ENCODE measurements at places on chromosomes 6 and 20.

DNA sequence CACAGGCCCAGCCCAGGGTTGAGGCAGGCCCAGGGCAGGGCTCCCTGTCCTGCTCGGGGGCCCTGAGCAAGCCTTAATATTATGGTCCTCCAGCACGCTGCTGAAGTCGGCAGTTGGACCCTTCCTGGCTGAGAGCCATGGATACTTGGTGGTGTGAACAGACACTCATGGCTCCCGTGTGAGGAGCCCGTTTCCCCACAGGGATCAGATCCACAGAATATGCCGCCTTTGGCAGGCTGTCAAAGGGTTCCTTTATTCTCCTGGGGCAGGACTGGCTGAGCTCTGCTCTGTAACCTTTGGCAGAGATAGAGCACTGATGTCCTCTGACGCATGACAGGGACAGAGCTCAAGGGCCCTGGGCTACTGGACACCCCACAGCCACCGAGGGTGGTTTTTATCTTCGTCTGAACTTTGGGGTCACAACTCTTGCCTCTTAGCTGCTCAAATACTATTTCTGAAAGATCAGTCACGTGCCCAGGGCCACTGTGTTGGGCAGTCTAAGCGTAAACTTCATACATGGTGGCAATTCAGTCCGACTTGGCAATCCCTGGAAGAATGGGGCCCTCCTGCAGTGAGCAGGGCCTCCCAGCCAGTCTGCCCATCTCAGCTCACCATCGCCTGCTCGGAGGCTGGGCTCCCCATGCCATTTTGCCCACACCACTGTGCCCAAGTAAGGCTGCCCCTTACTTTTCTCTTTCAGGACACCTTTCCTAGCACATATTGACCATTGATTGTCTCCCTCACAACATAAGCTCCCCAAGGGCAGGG is 49.1 kb downstream of the TTI1 start:
- no peak for DNase-seq

GRCh38 chr20:60139663-60140446 is 181.6 kb downstream of the CDH26 start:
- DNase-seq, result no peak

DNA sequence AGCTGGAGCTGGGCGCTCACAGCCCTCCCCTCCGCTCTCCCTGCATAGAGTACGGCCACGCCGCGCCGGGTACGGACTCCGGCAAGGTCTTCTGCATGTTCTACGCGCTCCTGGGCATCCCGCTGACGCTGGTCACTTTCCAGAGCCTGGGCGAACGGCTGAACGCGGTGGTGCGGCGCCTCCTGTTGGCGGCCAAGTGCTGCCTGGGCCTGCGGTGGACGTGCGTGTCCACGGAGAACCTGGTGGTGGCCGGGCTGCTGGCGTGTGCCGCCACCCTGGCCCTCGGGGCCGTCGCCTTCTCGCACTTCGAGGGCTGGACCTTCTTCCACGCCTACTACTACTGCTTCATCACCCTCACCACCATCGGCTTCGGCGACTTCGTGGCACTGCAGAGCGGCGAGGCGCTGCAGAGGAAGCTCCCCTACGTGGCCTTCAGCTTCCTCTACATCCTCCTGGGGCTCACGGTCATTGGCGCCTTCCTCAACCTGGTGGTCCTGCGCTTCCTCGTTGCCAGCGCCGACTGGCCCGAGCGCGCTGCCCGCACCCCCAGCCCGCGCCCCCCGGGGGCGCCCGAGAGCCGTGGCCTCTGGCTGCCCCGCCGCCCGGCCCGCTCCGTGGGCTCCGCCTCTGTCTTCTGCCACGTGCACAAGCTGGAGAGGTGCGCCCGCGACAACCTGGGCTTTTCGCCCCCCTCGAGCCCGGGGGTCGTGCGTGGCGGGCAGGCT is 4.6 kb downstream of the KCNK15 start:
- DNase-seq, result no peak

GRCh38 chr20:60765821-60766403 is 486.1 kb upstream of the CDH4 start:
- no peak for DNase-seq

DNA sequence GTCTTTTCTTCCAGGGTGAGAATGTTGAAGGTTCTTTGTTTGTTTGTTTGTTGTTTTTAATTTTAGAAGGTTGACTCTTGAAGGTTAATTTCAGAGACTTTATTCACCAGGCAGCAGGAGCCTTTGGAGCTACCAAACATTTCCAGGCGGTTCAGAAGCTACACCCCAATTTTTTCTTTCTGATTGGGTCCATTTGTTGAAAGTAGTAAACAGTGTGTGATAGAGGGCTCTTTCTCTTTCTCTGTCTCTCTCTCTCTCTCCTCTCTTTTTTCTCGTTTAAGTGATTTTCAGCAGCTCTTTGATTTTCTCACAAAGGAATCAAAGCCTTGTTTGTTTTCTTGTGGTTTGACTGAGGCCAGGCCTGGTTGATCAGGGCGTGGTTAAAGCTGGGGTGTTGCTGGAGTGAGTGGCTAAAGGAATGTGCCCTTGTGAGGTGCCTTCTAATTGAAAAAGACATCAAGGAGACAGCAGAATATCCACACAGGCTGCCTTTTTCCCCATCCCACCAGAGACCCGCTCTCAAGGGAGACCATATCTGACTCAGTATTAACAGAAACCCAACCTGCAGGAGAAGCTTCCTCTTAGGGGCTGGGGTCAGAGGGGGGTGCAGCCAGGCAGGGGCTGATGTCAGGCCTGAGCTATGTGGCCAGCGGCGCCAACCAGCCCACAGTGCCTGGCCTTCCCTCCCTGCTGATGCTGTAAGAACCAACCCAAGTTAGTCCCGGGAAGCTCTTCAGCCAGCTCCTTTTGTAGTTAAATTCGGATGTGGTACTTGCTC is 40.4 kb upstream of the NAA20 start:
- DNase-seq, result peak; percentile 87

DNA sequence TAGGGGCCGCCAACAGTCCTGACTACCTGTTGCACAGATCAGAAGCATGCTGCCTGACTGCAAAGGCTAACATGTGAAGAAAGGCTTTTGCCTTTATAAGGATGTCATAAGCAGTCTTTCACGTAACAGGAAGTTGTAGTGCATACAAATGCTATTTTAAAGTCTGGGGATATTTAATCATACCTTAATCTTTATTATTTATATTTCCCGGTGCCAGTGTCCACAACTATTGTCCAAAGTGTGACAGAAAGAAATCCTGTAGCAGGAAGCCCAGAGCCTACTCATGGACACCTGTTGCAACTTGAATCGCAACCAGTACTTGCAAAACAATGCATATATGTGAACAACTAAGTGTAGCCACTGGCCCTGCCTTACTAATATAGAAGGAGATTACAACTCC is 235.8 kb downstream of the ALDH8A1 start:
- no peak for DNase-seq

- DNase-seq, result peak; percentile 5
Observed at GRCh38 chr6:88238065-88238464, 71.9 kb upstream of the CNR1 start.

GRCh38 chr6:128667339-128667858 is 147.0 kb upstream of the PTPRK start:
- DNase-seq, result no peak

GRCh38 chr6:85035766-85036165 is 271.4 kb upstream of the TBX18 start:
- no peak for DNase-seq

DNA sequence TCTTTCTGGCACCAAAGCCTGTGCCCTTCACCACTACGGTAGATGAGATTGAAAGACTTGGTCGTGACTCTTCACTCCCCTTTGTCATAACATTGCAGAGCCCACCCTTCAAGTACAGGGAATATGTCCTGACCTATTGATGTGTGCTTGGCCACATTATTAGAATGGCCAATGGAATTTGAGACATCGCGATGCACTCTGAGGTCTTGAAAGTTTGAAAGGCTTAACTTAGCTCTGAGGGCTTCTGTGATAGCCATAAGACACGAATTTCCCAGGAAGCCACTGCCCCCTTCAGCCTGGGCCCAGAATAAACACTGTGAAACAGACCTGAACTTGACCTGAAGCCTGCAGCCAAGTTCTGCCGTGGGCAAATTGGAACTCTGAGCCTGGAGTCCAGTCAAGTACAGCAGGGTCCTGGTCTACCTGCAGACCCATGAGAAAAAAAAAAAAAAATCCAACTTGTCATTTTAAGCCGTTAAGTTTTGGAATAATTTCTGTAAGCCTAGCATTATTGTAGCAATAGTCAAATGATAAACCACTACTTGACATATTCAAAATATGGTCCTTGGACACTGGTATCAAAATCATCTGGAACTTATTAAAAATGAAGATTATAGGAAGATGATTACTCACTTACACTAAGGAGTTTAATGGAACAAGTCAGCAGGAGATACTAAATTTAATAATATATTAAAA is 36.9 kb upstream of the TRAF3IP2 start:
- DNase-seq, result peak; percentile 80

DNA sequence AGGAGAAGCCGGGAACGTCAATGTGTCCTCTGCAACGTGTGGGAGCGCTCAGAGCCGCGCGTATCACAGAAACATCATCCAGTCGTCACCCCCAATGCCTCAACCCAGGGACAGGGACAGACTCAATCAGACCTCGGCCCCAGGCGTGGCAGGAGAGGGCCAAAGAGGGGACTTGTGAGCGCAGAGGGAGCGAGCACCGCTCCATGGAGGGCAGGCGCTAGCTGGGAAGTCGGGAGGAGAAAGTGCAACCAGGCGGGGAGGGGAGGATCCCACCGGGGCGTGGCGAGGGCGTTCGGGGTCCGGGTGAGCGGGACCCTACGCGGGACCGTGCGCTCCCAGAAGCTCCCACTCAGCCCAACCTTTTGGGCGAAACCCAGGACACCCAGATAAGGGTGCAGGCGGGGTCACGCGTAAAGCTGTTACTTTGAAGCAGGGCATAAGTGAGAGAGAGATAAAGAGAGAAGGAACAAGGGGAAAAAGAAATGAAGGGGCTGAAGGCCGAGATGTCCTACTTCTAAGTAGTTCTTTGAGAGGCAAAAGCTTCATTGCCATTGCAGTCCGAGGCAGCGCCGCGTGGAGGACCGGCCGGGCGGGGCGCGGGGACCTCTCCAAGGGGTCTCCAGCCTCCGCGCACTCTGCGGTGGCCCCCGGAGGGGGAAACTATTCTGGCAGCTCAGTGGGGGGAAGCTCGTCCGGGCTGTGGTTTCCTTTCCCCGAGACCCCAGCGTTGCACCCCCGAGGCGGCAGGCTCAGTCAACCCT is 862 bp upstream of the SOBP start:
- DNase-seq, result peak; percentile 61

GRCh38 chr6:39378960-39379425 is 56.5 kb upstream of the KCNK16 start:
- DNase-seq, result peak; percentile 29

GRCh38 chr20:58545565-58546415 is 30.6 kb upstream of the APCDD1L start:
- DNase-seq, result no peak

GRCh38 chr20:34388000-34388399 is 24.9 kb downstream of the ITCH start:
- DNase-seq, result no peak

DNA sequence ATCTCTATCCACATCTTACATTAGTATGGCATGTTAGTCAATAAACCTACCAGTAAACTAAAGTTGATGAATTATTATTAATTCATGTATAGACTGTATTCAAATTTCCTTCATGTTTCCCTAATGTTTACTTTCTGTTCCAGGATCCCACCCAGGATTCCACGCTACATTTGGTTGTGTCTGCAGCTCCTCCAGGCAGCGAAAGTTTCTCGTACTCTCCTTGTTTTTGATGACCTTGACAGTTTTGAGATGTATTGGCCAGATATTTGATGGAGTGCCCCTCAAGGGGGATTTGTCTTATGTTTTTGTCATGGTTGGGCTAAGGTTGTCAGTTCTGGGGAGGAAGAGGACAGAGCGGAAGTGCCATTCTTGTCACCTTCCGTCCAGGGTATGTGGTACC is 445.2 kb upstream of the CDH4 start:
- no peak for DNase-seq

DNA sequence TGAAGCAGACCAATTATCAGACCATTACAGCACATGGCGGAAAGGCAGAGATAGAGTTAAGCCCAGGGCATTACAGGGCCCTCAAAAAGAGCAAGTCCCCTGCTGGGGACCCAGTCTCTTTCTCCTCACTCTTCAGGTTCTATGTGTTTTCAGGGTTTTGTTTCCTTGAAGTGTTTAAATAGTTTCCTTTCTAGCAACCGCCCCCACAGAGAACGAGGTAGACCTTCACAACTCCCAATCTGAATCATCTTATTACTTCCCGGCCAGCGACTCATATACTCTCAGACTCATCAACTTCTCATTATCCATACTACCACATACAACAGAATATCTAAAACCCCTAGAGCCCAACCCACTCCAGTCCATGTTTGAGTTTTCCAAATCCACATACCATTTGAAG is 526.6 kb upstream of the ARID1B start:
- no peak for DNase-seq

DNA sequence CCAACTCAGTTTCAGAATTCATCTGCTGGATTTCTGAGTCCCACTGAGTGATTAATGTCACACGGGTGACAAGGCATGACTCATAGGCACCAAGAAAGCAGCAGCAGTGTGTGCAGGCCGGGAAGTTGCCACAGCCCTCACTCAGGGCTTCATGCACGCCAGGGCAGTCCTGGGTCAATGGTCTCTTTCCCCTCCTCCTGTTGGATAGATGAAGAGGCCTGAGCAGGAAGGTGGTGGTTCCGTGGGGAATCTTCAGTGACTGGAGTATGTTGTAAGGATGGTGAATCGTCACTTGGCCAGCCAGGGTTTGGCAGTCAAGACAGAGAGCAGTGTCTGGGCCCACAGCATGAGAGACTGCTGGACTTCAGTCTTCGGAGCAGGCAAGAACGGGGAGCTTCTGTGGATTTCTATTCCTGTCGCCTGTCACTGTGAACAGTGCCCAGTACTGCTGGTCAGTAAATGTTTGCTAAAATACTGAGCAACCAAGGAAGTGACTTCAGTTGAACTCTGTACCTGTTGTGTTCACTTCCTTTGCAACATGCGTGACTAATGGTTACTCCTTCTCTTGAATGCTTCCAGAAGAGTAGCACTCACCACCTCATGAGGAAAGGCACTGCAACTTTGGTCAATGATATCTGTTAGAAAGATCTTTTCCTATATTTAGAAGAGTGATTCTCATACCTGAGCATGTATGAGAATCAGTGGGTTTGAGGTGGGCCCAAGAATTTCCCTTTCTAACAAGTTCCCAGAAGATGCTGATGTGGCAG is 62.0 kb upstream of the CD93 start:
- DNase-seq, result peak; percentile 67

- no peak for DNase-seq
Observed at GRCh38 chr6:131367206-131367873, 205.7 kb upstream of the ARG1 start.

DNA sequence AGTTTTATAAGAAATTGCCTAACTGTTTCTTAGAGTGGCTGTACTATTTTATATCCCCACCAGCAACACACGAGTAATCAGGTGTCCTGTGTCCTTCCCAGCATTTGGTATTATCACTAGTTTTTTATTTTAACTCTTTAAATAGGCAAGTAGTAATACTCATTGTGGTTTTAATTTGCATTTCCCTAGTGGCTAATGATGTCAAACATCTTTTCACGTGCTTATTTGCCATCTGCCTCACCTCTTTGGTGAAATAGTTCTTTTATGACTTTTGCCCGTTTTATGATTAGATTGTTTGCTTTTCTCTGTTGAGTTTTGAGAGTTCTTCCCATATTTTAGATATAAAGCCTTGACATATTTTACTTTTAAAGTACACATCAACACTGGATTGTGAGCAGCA is 57.8 kb downstream of the GCLC start:
- no peak for DNase-seq

GRCh38 chr6:110358553-110359160 is 508 bp upstream of the METTL24 start:
- no peak for DNase-seq

- DNase-seq, result peak; percentile 73
Observed at GRCh38 chr20:62740286-62741141, 31.9 kb downstream of the NTSR1 start.

Measured in GM03348 (cell line).